ENCODE measurements at places on chromosomes 12 and 14.

- no peak for DNase-seq
These were observed 4.9 kb upstream of the KRT5 start for GRCh38 chr12:52524898-52525591.

- no peak for DNase-seq
These were observed 454.8 kb downstream of the TMTC2 start for GRCh38 chr12:83141460-83141994.

DNA sequence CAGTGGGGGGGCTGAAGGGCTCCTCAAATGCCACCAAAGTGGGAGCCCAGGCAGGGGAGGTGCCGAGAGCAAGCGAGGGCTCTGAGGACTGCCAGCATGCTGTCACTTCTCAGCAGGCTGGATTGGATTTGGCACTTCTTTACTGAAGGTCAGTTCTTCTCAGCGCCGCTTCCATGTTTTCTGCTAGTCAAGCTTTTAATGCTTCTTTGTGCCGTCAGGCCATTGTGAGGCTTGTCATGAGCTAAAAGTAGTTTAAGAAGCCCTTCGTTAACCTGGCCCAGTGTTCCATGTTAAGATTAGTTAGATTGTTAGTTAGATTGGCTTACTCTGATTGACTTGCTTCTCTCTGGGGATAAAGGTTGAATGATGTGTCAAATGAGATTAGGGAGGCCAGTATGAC is 13.4 kb downstream of the GABARAPL1 start:
- DNase-seq, result no peak

DNA sequence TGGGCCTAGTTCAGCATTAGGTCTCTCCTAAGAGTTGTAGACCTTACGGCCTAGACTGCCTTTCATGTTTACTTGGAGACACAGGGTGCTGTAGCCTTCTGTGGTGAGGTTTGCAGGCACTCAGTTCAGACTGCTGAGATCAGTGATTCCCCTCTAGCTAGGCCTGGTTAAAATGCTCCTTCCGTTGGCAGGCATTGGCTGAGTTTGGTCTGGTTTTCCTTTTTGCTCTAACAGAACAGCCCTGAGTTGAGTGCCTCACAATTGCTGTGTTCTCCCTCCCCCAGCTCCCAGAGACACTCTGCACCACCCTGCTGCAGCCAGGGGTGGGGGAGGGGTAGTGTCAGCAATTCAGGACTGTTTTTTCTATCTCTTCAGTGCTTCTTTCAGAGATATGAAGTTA is 178.9 kb upstream of the DYRK2 start:
- DNase-seq, result no peak

- no peak for DNase-seq
These were observed 44.4 kb downstream of the AEBP2 start for GRCh38 chr12:19483727-19484126.

DNA sequence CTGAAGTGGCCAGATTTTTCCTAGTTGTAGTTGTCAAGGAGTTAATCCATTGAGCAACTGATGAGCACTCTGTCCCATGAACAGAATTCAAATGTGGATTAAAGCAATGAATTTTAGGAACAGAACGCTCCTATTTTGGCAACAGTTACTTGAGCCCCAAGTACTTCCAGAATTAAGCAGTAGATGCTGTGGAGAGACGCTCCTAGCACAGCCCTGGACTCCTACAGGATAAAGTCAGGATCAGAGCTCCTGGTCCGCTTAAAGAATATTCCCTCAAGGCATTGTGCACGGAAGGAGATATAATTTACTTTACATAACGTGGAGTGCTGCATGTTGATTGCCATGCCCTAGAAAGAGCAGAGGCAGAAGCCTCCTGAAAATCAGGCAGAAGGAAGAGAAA is 53.4 kb downstream of the FLRT2 start:
- no peak for DNase-seq

DNA sequence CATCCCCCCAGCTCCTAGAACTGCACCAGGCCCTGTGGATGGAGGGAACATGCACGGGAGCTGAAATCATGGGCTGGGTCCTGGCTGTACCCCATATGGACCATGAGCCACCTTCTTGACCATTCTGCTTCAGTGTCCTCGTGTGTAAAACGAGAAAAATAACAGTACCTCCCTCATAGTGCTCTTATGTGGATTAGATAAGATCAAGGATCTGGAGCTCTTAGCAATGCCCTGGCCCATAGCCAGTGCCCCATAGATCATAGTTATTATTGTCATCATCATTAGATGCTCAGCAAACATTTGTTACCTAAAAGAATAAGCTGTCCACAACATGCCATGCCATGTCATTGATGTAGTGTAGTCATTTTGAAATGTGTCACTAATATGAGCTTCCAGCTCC is 71.3 kb downstream of the SYNE3 start:
- no peak for DNase-seq

- DNase-seq, result no peak
These were observed 22.9 kb upstream of the CACNA1C start for GRCh38 chr12:2029851-2030250.

DNA sequence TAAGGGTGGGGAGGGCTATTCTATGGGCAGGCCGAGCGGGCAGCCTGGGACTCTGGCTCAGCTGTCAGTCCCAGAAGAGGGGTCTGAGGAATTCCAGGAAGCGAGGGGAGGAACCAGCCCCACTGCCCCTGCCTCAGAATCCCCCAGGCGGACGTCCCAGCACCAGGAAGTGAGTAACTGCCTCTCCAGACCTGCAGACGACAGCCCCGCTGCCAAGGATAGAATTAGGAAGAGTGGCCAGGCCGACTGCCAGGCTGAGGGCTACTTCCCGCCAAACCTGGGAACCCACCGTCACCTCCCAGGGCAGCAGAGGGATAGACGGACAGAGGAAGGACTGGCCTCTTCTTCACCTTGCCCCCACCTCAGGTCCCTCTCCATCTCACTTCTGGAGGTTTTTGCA is 6.7 kb upstream of the BDKRB2 start:
- no peak for DNase-seq

DNA sequence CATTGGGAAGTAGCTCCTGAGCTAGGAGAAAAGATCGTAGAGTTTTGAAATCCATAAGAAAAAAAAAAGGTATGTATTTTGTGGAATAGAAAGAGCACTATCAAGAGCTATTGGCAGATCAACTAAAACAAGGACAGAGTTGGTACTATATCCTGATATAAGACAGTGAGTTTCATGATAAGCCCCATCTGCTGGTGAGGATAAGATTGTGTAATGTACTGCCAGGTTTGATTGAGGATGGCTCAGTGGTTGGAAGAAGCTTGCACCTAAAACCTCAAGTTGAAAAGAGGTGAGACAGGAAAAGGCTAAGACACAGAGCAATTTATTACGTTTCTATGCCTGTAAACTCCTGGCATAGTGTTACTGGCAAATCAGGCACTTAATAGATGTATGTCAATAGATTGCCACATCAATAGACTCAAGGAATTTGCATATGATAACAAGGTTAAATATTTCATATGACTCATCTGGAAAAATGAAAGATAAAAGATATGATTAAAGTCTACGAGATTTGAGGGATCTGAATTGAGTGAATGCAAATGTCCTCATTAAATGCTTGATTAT is 525.6 kb downstream of the FLRT2 start:
- DNase-seq, result peak; percentile 28

- DNase-seq, result no peak
These were observed 57.8 kb upstream of the FUT8 start for GRCh38 chr14:65354715-65355114.

Data from HT1080 (cell line).